Parietal lobe (tissue), 2 donors: ENCODE measurements at places on chromosomes 3 and 15. TPM values are rescaled to one million over a fixed set of nuclear protein-coding genes. Genes with fewer than 3 reads are reported as not detected.

The GABRB3 gene
- 135 TPM for total RNA-seq

The OR4F15 gene
- total RNA-seq, result not detected

The C15orf61 gene
- 26.0 TPM for total RNA-seq

The SLC2A2 gene
- total RNA-seq, result not detected

The GPR62 gene
- total RNA-seq, result 0.31 TPM

The ADGRG7 gene
- not detected for total RNA-seq

The PRR20G gene
- not detected for total RNA-seq

The ITPKA gene
- 1.3 TPM for total RNA-seq

The CYP1A2 gene
- total RNA-seq, result not detected

The TMIE gene
- 4.1 TPM for total RNA-seq

The LTK gene
- not detected for total RNA-seq

The GOLGA8S gene
- total RNA-seq, result under 0.01 TPM

The BUB1B gene
- 8.8 TPM for total RNA-seq

The CACNA1D gene
- total RNA-seq, result 49.8 TPM

The RTP1 gene
- total RNA-seq, result 0.31 TPM

The CELSR3 gene
- 67.9 TPM for total RNA-seq

The MLF1 gene
- total RNA-seq, result 24.7 TPM

The EPHA6 gene
- total RNA-seq, result 78.9 TPM

The CCR8 gene
- total RNA-seq, result not detected

The CYP8B1 gene
- not detected for total RNA-seq

The C3orf22 gene
- not detected for total RNA-seq

The ZNF501 gene
- total RNA-seq, result 25.0 TPM

The KIF15 gene
- total RNA-seq, result 11.0 TPM

The GRAMD1C gene
- 13.1 TPM for total RNA-seq

The TXNRD3 gene
- total RNA-seq, result 16.6 TPM

The EPHB3 gene
- total RNA-seq, result 5.3 TPM

The WDR72 gene
- total RNA-seq, result 0.31 TPM

The CFAP92 gene
- 1.6 TPM for total RNA-seq

The SLC6A11 gene
- total RNA-seq, result 33.5 TPM

The IGF2BP2 gene
- 62.6 TPM for total RNA-seq

The MYO5A gene
- 258 TPM for total RNA-seq

The SNTN gene
- total RNA-seq, result not detected

The CCNDBP1 gene
- total RNA-seq, result 38.5 TPM

The KLHL24 gene
- total RNA-seq, result 203 TPM

The ALCAM gene
- 88.0 TPM for total RNA-seq

The RHOA gene
- total RNA-seq, result 111 TPM

The RAD54L2 gene
- total RNA-seq, result 48.2 TPM

The ACSBG1 gene
- 4.1 TPM for total RNA-seq

The GOLGA8T gene
- 0.31 TPM for total RNA-seq

The ITGA11 gene
- 0.94 TPM for total RNA-seq

The MCTP2 gene
- total RNA-seq, result 0.94 TPM

The CHRNA5 gene
- total RNA-seq, result 6.6 TPM

The CCDC80 gene
- total RNA-seq, result 4.4 TPM

The NOX5 gene
- 0.63 TPM for total RNA-seq

The AADAC gene
- total RNA-seq, result not detected

The GOLGA8G gene
- total RNA-seq, result not detected

The ROBO2 gene
- 526 TPM for total RNA-seq

The MUSTN1 gene
- total RNA-seq, result not detected

The CCDC54 gene
- 1.6 TPM for total RNA-seq

The IL20RB gene
- 1.3 TPM for total RNA-seq

The CASR gene
- total RNA-seq, result 0.31 TPM

The NEK11 gene
- total RNA-seq, result 31.3 TPM

The CEMIP gene
- total RNA-seq, result 1.6 TPM

The KNG1 gene
- not detected for total RNA-seq

The CD86 gene
- total RNA-seq, result 0.94 TPM

The GABRR3 gene
- total RNA-seq, result not detected

The DPPA4 gene
- total RNA-seq, result 1.6 TPM
